Amygdala (tissue), 56 donors: ENCODE measurements at places on chromosomes 6 and 20.

- DNase-seq, result no peak
Measured at GRCh38 chr20:62239278-62239879, 1.1 kb downstream of the OSBPL2 start.

DNA sequence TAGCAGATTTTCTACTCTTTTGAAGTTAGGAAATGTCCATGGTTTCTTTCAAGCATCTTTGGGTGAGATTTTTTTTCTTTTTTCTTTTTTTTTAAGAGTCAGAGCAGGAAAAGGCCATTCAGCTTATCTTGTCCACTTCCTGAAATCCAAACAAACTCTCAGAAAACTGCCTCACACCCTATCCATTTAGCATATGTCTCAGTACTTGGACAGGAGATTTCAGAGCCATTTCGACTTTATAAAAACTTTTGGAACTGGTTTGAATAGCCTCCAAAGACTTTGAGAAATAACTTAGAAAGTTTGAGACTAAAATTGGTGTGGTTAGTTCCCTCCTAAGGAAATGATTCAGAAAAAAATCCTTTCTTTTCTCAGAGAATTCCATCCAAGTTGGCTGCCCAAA lies 125.1 kb downstream of the MYLK4 start:
- no peak for DNase-seq

DNA sequence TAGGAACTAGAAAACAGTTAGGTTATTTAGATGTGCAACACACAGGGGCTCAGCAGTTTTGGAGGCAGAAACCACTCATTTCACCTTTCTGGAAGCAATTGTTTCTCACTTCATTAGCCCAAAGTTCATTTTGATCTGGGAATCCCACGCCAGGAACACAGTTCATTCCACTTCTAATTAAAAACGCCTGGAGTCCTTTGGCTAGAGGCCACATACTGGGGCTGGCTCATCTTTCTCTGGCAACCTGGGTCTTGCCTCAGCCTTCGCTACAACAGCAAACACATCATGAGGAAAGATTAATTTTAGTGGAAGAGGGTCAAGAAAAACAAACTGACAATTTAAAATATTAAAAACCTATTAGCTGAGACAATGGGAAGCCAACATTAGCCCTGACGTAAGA lies 69.7 kb downstream of the RFPL4B start:
- DNase-seq, result no peak

DNA sequence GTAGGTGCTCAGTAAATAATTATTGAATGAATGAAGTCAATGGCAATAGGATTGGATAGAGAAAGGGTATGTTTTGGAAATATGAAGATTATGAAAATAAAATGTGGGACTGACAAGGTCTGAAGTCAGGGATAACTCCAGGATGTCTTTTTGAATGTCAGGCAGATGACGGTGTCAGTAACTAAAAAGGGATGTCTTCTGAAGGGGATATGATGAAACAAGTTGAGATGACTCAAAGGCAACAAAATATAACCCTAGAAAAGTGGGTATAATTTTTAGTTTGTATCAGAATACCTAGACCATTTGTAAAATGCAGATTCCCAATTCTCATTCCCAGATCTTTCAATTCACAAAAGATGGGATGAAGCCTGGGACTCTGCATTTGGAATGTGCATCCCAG lies 257.3 kb upstream of the SGK1 start:
- no peak for DNase-seq
